ENCODE measurements at places on chromosomes 1 and 21. TPM values are rescaled to one million over a fixed set of nuclear protein-coding genes. Genes with fewer than 3 reads are reported as not detected.

GRCh38 chr1:195097316-195097715, 1510.9 kb downstream of the KCNT2 start:
- DNase-seq, result peak; percentile 26

- DNase-seq, result no peak
Measured at GRCh38 chr1:226029093-226029496, 30.0 kb upstream of the SDE2 start.

DNA sequence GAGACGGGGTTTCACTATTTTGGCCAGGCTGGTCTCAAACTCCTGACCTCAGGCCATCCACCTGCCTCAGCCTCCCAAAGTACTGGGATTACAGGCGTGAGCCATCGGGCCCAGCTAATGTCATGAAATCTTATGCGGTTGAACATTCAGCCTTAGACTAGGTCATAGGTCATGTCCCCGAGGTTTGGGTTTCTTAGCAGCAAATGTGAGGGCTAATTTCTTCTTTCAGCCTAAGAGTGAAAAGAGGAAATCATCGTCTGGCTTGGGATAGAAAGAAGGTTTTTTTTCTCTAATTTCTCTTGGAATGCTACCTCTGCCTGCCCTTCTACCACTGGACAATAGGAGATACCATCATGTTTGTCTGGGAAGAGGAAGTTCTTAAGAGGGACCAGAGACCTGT, 18.0 kb upstream of the PIK3CD start:
- no peak for DNase-seq

DNA sequence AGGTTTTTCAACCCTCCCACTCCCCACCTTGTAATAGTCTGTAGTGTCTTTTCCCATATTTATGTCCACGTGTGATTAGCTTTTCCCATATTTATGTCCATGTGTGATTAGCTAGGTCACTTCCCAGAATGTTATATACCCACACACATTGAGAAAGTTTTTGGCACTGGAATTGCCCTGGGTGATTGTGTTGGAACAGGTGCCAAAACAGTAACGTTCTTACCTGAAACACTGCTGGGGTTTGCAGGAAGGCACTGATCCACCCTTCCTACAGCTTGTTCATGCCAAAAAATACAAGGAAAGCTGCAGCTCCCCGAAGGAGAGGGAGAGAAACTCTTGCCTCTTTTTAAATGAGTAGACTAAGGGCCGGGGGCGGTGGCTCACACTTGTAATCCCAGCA, 68.0 kb upstream of the CXADR start:
- no peak for DNase-seq

GRCh38 chr1:194829492-194829891, 1643.1 kb upstream of the B3GALT2 start:
- DNase-seq, result no peak

DNA sequence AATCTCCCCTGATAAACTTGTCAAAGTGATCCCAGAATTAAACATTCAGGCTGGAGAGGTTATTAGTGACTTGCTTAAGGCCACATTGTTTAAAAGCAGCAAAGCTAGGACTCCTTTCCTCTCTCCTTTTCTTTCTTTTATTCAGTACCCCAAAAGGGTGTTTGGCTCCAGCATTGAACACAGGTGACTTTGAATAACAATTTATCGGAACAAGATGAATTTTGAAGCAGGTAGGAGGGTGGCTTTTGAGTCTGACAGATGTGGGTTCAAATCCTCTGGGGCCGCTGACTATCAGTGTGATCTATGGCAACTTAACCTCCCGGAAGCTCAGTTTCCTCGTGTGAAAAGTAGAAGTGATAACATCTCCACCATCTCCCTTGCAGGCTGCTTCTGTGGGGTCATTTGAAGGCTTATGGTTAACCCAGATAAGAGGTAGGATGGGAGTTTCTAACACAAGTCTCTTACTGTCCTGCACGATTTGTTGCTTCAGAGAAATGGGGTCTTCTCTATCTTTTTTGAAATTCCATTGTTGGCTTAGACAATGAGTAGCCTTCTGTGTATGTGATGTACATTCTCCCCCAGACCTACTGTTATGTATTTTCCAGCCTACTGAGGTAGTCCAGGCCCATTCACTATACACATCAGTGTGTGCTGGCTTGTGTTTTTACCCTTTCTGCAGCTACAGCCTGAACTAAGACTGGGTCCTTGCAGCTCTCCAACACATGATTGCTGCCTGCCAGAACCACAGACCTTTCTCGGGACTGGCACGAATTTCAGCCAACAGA, 29.0 kb downstream of the JUN start:
- no peak for DNase-seq

DNA sequence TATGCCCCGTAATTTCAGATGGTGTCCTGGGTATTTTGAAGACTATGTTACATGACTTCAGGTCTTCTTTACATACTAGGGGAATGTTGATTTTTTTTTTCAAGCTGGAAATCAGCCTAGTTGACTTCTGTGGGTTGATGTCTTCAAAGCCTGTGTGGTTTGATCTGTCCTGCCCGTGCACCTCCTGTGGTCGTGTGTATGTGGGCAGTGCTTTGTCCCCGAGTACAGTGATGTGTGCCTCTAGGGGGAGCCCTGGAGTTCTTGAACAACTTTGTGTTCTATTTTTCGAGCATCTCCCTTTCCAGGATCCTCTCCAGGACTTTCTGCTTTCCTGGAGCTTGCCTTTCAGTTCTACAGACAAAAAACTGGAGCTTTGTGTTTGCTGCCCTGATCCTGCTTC, 28.9 kb downstream of the OBSCN start:
- DNase-seq, result no peak

DNA sequence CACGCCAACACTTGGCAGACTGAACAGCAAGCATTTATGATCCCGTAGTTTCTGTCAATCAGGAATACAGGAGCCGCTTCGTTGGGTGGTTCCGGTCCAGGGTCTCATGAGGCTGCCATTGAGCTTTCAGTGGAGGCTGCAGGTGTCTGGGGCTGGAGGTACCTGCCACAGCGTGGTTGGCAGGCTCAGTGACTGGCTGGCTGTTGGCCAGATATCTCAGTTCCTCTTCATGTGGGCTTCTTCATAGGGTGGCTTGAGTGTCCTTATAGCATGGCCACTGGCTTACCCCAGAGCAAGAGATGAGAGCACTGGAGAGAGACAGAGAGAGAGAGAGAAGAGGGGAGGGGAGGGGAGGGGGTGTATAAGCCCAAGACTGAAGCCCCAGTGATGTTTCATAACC, 29.3 kb downstream of the PIK3CD start:
- DNase-seq, result no peak

- peak; percentile 58 for DNase-seq
Measured at GRCh38 chr1:161382214-161383019, 14.7 kb upstream of the CFAP126 start.

GRCh38 chr1:1182491-1183220, 9.0 kb downstream of the TTLL10 start:
- DNase-seq, result no peak

- no peak for DNase-seq
Measured at GRCh38 chr1:247456914-247457639, 827 bp downstream of the OR2B11 start.

- no peak for DNase-seq
Measured at GRCh38 chr1:1487701-1488100, 16.1 kb downstream of the ATAD3B start.

GRCh38 chr1:97094247-97094972, 372.8 kb downstream of the PTBP2 start:
- DNase-seq, result peak; percentile 23

GRCh38 chr21:41684381-41685245, 82.2 kb downstream of the RIPK4 start:
- peak; percentile 16 for DNase-seq

DNA sequence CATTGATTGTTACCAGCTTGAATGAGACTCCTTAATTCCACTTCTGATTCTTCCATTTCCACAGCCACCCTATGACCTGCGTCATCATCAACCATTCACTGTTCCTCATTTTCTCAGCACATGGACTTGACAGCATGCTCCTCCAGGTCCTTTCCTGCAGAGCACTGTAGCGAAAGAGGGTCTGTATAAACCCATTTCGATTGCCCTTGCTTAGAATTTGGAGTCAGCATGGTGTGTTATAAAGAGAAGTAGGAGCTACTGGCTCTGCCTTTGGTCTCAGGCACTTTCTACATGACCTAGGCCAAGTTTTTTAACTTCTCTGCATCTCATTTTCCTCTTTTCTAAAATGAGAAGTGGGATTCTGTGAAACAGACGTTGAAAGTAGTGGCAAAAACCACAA, 133.8 kb downstream of the AK5 start:
- DNase-seq, result no peak

DNA sequence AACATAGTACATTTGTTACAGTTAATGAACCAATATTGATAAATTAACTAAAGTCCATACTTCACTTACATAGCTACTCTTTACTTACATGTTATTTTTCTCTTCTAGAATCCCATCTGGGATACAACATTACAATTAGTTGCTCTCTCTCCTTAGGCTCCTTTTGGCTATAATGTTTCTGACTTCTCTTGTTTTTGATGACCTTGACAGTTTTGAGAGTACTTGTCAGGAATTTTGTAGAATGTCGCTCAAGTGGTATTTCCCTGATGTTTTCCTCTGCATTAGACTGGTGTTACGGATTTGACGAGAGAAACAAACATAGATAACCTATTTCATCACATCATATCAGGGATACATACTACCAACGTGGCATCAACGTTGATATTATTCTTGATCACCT, 925.4 kb upstream of the TMPRSS15 start:
- DNase-seq, result no peak

GRCh38 chr1:154158307-154159125, 3.6 kb upstream of the NUP210L start:
- no peak for DNase-seq

- no peak for DNase-seq
Measured at GRCh38 chr1:102891868-102892625, 216.3 kb downstream of the COL11A1 start.

GRCh38 chr1:67882196-67882958, 49.1 kb upstream of the GNG12 start:
- no peak for DNase-seq

GRCh38 chr1:204858363-204858821, 12.3 kb upstream of the NFASC start:
- DNase-seq, result no peak

- DNase-seq, result no peak
Measured at GRCh38 chr1:234647758-234648157, 37.8 kb upstream of the IRF2BP2 start.

DNA sequence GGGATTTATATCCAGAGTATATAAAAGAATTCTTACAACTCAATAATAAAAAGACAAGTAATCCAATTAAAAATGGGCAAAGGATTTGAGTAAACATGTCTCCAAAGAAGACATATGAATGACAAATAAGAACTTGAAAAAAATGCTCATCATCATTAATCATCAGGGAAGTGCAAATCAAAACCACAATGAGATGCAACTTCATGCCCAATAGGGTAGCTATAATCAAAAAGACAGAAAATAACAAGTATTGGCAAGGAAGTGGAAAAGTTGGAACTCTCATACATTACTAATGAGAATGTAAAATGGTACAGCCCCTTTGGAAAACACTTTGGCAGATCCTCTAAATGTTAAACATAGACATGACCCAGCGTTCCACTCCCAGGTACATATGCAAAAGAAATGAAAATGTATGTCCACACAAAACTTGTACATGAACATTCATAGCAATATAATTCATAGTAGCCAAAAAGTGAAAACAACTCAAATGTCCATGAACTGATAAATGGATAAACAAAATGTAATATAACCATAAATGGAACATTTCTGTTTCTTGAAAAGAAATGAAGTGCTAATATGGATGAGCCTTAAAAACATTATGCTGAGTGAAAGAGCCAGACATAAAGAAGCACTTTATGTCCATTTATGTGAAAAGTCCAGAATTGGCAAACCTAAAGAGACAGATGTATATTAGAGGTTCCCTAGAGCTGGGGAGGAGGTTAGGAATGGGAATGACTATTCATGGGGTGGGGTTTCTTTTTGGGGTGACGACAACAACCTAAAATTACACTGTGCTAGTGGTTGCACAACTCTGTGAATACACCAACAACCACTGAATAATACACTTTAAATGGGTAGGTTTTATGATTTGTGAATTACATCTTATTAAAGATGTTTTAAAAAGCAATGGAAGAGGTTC, 259.7 kb downstream of the RHOU start:
- DNase-seq, result no peak

GRCh38 chr1:109392037-109392787, 5.5 kb downstream of the SORT1 start:
- DNase-seq, result no peak

GRCh38 chr1:84998642-84999280, 1.8 kb upstream of the MCOLN2 start:
- no peak for DNase-seq

DNA sequence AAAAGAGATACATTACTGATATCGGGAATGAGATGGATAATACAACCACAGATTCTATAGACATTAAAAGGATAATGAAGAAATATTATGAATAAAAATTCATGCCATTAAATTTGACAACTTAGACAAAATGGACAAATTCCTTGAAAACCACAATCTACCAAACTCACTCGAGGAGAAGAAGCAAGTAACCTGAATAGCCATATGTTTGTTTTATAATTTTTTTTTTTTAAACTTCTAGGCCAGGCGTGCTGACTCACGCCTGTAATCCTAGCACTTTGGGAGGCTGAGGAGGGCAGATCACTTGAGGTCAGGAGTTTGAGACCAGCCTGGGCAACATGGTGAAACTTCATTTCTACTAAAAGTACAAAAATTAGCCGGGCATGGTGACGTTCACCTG, 327.9 kb downstream of the VAV3 start:
- peak; percentile 8 for DNase-seq

GRCh38 chr1:51324251-51325010, 5.9 kb downstream of the TTC39A start:
- DNase-seq, result peak; percentile 46

- no peak for DNase-seq
Measured at GRCh38 chr1:207227131-207227630, 94.3 kb upstream of the CD55 start.

- no peak for DNase-seq
Measured at GRCh38 chr1:216910081-216910840, 187.0 kb upstream of the ESRRG start.

Gene AGRN
- 278 TPM for total RNA-seq

Gene SEC16B
- total RNA-seq, result 25.5 TPM

Gene PDC
- total RNA-seq, result not detected

Gene INPP5B
- 21.0 TPM for total RNA-seq

Gene OR2T29
- not detected for total RNA-seq

Gene TDRD10
- not detected for total RNA-seq

Gene CELA2B
- not detected for total RNA-seq

Gene SLAMF7
- not detected for total RNA-seq

Gene OR6K6
- total RNA-seq, result not detected
